ENCODE measurements at places on chromosomes 11 and 22.

DNA sequence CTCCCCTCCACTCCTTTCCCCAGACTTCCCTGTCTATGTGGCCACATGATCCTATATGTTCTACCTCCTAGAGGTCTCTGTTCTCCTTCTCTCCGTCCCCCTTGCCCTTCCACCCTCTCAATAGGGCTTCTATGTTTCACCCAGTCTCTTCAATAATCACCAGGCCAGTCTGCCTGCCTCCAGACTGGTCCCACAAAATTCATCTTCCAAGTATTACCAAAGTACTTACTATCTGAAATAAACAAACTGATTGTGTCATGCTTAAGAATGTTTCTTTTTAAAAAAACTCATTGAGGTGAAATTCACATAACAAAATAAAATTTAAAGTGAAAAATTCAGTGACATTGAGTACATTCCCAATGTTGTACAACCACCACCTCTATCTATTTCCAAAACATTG lies 44.2 kb downstream of the MTNR1B start:
- no peak for DNase-seq

GRCh38 chr11:34585735-34586487 lies 35.0 kb upstream of the EHF start:
- DNase-seq, result peak; percentile 27

- DNase-seq, result no peak
Measured at GRCh38 chr22:19832476-19833108, 22.1 kb downstream of the GNB1L start.

GRCh38 chr11:62394825-62395538 lies 23.9 kb upstream of the SCGB1A1 start:
- DNase-seq, result peak; percentile 61

DNA sequence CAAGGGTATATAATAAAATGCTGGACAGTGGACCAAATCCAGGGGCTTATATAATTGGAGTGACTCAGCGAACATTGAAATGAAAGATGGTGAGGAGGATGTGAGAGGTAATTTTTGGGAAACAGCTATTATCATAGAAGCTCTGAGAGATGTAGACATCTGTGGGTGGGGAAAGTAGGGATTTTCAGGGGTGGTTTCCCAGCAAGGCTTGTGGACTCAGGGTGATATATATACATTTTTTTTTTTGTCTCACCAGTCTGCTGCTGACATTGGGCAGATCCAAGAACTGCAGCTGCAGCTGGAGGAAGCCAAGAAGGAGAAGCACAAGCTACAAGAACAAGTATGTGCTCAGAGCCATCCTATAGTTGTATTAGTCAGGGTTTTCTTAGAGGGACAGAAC lies 208.1 kb downstream of the MYO18B start:
- no peak for DNase-seq

DNA sequence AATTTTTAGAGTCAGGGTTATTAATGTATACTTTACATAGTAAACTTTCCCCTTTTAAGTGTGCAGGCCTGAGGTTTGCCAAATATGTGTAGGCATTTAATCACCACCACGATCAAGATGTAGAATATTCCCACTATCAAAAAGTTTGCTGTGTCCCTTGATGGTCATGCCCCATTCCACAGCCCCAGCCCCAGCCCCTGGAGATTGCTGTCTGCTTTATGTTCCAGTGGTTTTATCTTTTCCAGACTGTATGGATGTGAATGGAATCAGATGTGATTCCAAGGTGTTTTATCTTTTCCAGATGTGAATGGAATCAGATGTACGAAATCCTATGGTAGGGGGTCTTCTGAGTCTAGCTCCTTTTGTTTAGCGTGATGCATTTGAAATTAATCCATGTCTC lies 93.1 kb upstream of the B3GAT1 start:
- DNase-seq, result no peak

DNA sequence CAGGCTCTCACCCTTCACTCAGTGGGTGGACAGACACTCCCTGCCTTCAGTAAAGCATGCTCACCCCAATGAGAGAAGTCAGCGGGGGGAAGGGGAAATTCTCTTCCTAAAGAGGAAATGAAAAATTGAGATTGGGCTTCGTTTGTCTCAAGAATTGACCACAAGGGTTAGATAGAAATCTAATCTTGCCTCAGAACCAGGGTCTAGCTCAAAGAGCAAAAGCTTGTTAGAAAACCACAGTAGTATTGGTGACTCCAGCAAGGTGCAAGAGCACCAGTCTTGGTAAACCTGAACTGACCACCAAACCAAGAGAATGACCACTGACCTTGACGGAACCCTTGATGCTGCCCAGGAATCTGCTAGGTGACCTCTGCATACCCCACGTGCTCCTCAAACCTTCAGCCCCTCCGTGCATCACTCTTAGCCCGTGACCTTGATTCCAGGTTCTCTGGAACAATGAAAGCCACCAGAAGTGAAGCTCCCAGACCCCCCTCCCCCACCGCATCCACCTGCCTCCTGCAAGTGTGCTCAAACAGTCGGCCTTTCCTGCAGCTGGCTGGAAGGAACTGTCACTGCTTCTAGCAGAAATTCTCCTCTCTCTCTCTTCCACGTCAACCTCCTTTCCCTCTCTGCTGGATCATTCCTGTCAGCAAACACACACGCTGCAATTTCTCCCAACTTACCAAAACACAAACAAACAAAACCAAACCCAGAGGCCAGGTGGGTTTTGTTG lies 3.1 kb upstream of the TMA7B start:
- no peak for DNase-seq

DNA sequence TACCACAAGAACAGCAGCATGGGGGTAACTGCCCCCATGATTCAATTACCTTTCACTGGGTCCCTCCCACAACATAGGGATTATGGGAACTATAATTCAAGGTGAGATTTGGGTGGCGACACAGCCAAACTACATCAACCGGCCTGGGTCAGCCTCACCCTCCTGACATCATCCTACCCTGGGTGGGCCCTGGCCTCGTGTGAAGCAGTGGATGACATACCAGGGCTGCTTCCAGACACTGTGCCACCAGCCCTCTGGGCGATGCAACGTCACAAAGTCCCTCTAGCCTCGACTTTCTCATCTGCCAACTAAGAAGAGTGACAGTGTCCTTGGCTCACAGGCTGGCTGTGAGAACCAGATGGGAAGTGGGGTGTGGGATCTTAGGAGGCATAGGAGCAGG lies 8.7 kb upstream of the TPCN2 start:
- DNase-seq, result no peak

- no peak for DNase-seq
Measured at GRCh38 chr22:42270176-42270509, 310 bp downstream of the TCF20 start.

- DNase-seq, result no peak
Measured at GRCh38 chr22:46366801-46367706, 31.5 kb downstream of the TRMU start.

DNA sequence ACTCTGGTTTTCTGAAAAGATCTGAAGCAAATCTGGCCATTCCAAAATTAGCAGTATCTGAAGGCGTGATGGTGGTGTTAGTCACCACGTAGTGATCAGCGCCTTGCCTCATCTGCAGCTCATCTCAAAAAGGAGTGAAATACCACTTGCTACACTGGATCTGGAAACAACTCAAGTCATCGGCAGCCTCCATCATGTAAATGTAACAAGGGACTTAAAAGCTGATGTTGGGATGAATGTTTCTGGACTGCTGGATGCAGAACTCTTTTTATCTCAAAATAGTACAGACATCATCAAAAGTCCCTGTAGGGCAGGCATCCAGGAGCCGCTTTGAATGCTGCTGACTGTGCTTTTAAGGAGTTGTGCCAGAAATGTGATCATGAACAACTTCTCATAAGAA lies 14.1 kb upstream of the APLP2 start:
- DNase-seq, result no peak

GRCh38 chr11:108497317-108498045 lies 703 bp downstream of the POGLUT3 start:
- DNase-seq, result peak; percentile 97

GRCh38 chr11:83866655-83867054 lies 580.5 kb upstream of the CCDC90B start:
- DNase-seq, result no peak

DNA sequence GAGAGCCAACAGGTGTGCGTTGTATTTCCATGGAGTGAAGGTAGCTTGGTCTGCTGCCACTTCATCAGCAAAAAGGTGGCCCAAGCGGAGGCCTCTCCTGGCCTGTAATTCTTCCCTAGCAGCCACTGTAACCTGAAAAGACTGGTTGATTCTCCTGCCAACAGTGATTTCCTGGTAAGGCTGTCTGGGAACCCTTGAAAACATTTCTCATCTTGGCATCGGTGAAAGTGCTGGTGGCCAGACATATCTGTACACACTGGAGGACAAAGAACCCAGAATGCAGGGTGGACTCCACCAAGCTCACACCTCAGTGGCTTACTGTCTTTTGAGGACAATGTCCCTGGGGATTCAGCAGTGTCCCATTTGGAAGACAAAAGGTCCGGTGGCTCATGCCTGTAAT lies 128.0 kb downstream of the TRIM29 start:
- no peak for DNase-seq

DNA sequence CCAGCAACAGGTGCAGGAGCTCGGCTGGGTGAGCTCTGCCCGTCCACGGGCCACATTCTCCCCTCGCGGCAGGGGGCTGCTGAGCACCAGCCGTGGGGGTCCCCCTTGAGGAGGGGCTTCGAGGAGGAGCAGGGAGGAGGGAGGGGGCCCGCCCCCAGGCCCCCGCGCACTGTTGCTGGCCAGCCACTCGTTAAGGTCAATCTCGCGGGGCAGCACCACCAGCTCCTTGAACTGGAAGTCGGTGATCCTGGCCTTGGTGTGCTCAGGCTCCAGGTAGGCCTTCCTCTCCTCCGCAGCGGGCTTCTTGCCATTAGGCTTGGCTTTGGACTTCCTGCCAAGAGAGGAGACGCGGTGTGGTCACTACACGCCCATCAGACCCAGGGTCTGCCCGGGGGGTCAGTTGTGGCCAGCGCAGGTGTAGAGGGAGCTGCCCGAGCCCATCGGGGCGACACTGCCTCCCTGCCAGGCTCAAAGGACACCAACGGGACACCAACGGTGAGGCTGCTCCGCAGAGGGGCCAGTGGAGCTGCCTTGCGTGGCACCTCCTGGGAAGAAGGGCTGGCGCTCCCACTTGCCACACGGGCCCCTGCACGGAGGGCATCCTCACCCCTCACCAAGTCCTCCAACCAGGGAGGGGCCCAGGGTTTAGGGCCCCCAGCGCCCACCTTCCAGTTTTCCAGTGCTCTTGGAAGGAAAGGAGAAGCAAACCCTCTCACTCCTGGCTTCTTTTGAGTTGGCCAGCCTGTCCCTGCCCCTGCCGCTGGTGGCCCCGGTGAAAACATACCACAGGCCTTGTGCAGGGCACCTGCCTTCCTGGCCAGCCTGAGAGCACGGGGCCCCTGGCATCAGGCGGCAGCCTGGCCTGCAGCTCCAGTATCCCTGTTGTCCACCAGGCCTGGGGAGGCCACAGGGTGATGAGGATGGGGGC lies 5.8 kb downstream of the MOB2 start:
- DNase-seq, result no peak

- DNase-seq, result no peak
Measured at GRCh38 chr22:20380486-20380885, 13.5 kb upstream of the ZNF74 start.

- DNase-seq, result peak; percentile 77
Measured at GRCh38 chr11:18384157-18384641, 10.2 kb upstream of the LDHA start.

DNA sequence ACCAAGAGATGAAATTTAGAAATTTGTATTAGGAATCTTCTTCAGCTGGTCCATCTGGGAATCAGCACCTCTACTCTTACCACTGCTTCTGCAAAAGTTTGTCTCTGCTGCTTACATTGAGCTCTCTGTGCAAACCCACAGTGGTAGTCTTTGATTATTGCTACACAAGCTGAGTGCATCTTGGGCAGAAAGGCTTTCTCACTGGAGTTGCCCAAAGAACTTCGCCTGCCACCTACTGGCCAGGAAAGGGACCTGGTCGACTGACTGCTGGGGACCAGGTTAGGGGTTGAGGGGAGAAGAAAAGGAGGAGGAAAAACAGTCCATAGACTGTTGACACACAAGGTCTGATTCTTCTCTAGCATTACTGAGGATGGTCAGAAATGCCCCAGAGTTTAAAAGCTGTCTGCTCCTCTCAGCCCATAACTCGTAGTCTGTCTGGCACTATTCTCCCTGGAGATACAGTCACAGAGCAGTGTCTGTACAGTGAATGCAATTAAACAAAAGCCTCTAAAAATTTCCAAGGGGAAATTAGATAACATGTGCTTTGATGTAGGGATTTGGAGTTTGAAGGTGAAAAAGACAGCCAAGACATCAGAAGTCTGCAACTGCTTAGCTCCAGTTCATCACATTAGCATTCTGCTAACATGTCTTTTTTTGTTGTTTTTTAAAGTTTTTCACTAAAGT lies 215.0 kb upstream of the CTSC start:
- no peak for DNase-seq

DNA sequence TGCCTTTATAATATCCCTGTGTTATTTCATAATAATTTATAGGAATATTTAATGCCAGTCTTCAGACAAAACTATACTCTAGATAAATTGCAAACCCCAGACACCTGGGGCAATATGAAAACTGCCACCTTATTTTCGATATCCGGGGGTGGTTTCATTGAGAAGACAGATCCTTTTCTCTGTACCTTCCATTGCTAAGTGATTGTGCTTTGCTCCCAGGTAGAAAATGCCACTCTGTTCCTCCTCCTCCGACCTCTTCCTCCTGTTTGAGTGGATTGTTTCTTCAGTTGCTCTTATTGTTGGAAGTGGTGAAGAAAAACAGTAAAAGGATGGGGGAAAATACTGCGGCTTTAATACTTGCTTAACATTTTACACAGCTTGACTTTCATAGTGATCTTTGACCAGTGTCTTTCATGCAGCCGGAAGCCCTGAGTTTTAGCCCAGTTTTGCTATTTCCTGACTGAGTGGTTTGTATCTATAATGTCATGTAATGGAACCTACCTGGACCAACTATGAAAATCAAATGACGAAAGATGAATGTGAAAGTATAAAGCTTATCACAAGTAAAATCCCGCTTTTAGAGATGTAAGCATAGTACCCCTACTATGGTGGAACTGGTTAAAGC lies 5.6 kb upstream of the GRIK4 start:
- DNase-seq, result no peak

- no peak for DNase-seq
Measured at GRCh38 chr11:19597206-19597605, 115.4 kb upstream of the NAV2 start.

All from AG09319 (cell line).